ENCODE measurements at places on chromosomes 1 and 21. TPM values are rescaled to one million over a fixed set of nuclear protein-coding genes. Genes with fewer than 3 reads are reported as not detected.

MATN1 gene
- 0.36 TPM for total RNA-seq

HSPG2 gene
- total RNA-seq: 142 TPM

COL16A1 gene
- 317 TPM for total RNA-seq

A3GALT2 gene
- not detected for total RNA-seq

Data from hair follicle dermal papilla cell (primary cell).